ENCODE measurements at places on chromosomes 4 and X. TPM values are rescaled to one million over a fixed set of nuclear protein-coding genes. Genes with fewer than 3 reads are reported as not detected.
A peak's percentile ranks its signal among the peaks of the same experiment; 100 is the strongest.

GRCh38 chr4:188552741-188553275 lies 413.6 kb downstream of the TRIML1 start:
- no peak for DNase-seq

ANXA5 gene
- total RNA-seq = 67.2 TPM

DNA sequence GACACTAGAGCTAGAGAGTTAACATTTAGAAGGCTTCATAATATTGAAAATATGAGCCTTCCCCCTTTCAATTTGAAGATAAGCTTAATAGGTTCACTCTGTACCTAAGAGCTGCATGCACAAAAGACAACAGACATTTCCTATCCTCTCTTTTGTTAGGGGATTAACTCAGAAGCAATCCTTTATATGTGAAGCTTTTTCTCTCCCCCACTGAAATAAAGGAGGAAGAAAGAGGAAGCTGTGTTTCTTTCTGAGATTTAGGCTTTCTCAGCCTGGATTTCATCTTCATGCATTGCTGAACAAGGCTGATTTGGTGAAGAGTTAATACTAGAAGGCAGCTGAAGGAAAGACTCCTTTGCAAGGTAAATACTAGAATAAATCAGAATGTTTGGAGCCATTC lies 21.0 kb upstream of the CABS1 start:
- peak; percentile 9 for DNase-seq

DNA sequence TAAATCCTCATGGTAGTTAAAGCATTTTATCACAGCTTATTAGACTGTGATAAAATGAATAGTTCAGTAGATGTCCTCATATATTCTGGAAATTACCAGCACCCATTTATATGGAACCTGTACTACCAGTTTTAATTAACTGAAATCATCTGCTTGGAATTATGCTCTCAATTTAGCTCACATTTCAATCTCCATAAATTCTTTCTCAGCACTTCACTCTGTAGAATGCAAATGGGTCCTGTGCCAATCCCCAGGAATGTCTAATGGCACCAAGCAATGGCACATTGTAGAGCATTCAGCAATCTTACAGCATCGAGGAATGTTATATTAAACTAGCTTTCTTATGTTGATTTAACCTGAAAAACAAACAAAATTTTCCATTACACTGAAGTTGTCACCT lies 355.1 kb downstream of the PDHA2 start:
- DNase-seq = no peak

SSX3 gene
- total RNA-seq = not detected

GRCh38 chr4:15024386-15024785 lies 22.1 kb downstream of the CPEB2 start:
- DNase-seq = no peak

- no peak for DNase-seq
Observed at GRCh38 chrX:434946-435345, 48.2 kb upstream of the PPP2R3B start.

GRCh38 chr4:128823025-128823661 lies 13.6 kb downstream of the JADE1 start:
- DNase-seq = no peak

DNA sequence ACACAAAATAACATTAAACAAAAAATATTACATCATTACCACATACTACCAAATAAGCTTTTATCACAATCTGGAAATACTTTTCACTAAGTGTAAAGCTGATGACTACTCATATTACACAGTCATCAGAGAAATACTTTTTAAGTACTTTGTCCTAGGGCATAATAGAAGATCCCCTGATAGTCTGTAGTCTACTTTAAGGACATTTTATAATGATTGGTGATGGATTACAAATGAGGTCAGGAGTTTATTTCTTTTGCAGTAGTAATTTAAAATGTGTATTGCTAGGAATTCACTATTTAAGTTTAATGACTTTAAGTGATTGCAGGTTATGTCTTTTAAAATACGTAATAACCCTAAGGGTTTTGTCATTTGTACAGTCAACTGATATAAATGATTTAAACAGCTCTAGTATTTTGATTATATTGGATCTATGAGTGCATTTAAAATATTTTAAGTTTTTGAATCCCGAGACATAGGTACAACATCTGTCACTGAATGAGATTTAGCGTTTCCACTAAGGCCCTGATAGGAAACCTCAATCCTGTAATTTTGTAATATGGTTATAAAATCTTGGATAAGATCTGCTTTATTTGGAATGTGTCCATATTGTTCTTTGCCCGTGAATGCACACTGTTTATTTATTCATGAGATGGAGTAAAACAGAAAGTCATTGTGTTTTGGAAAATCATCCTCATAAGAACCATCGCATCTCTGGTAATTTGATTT lies 189.5 kb downstream of the ARAP2 start:
- DNase-seq = no peak

DNA sequence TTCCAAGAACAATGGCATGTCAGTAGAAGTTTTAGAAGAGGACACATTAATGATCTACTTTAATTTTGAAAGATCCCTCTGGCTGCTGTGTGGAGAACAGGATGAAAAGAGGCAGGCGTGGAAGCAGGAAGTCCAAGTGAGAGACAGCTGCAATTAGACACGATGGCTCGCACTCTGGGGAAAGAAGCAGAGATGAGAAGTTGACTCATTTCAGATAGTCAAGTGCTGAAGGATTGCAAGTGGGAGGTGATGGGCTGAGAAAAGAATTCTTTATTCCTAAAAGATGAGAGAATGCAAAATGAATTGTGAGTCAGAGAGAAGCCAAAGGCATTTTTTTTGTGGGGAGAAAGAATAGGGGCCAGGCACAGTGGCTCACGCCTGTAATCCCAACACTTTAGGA lies 16.5 kb downstream of the RXFP1 start:
- no peak for DNase-seq

DNA sequence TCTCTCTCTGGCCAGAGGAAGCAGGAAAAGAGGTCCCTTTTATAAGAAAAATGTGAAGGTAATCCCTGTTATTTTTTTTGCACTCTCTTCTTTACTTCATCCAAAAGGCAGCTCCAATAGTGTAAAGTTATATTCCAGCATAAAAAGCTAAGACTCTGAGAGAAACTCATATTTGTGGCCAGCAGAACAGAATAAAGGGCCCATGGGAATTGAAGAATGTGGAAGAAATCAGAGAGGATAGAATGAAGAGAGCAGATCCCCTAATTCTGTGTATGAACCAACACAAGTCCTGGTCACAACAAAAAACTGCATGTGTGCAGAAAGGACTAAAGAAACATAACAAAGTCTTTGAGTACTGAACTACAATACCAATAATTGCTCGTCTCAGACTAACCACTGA lies 22.3 kb downstream of the RPS6KA6 start:
- DNase-seq = no peak

DNA sequence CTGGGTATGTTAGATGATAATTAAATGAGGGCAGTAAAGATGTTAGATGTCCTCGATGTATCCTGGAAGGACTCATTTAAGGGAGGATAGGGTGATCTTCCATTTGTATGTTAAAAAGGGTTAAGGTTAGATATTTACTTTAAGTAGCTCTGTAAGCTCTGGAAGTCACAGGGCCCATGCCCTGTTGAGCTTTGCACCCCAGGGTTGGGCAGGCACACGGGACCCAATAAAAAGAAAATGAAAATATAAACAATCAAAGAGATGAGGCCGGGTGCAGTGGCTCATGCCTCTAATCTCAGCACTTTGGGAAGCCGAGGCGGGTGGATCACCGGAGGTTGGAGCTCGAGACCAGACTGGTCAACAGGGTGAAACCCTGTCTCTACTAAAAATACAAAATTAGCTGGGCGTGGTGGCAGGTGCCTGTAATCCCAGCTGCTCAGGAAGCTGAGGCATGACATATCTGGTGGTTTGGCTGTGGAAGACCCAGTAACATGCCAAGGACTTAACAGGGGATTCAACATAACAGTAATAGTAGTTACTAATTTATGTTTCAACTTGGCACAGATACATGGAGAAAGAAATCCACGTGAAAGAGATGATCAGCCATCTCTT lies 16.9 kb upstream of the PHEX start:
- DNase-seq = no peak

ODAPH gene
- total RNA-seq = not detected

ADGRL3 gene
- not detected for total RNA-seq

- peak; percentile 87 for DNase-seq
Observed at GRCh38 chr4:78938868-78939666, at the start of gene PAQR3. Gene PAQR3, minus strand, starts transcription at chr4:78939438. Its CDS starts 214 bp downstream, at chr4:78939224.

SSX4B gene
- total RNA-seq = not detected

DNA sequence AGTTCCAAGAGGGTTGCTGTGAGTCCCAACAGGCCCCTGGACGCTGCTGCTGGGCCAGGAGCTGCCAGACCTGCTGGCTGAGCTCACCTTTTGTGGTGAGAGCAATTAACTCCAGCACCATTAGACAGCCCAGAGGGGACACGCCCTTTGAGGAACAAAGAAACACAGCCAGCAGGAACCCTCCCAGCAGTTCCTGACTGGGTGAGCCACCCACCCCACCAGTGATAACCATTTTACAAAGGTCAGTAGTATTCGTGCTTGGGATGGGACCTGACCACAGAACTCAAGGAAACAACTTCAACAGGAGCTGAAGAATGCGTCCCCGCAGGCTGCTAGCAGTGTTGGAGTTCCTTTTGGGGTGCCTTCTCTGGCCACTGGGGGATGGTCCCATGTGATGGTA lies 38.8 kb upstream of the AFAP1 start:
- DNase-seq = no peak

GRCh38 chr4:170978990-170979389 lies 834.2 kb upstream of the GALNTL6 start:
- DNase-seq = no peak
